ENCODE measurements at places on chromosomes 6 and 20. TPM values are rescaled to one million over a fixed set of nuclear protein-coding genes. Genes with fewer than 3 reads are reported as not detected.

The NRSN1 gene
- not detected for total RNA-seq

The PRSS35 gene
- total RNA-seq, result 0.07 TPM

The MAP3K4 gene
- total RNA-seq, result 13.5 TPM

The SMOC2 gene
- total RNA-seq, result not detected

The PDE7B gene
- total RNA-seq, result 0.83 TPM

The PNRC1 gene
- total RNA-seq, result 49.5 TPM

All from A549 treated with GW870086 at 1 μM for 4 hours (cell line).